ENCODE measurements at places on chromosomes 7 and 10.

- DNase-seq, result no peak
These were observed 304.2 kb downstream of the RNLS start for GRCh38 chr10:88278912-88279311.

DNA sequence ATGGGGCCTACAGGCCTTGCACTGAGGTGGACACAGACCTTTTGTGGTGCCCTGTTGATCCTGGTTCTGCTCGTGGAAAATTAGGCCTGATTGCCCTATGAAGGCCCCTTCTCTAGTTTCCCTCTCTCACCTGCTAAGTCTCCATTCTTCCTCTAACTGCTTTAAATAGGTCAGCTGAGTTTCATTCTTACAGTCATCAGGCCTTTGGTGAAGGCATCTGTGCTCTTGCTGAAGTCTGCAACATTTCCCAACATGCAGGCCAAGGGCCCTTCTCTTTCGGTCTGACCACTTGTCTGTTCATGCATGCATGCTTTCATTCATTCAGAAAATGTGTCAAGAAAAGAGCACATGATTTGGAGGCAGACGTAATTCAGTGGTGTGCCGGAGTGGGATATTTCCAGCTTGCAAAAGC, 244.0 kb downstream of the BUB3 start:
- DNase-seq, result no peak

DNA sequence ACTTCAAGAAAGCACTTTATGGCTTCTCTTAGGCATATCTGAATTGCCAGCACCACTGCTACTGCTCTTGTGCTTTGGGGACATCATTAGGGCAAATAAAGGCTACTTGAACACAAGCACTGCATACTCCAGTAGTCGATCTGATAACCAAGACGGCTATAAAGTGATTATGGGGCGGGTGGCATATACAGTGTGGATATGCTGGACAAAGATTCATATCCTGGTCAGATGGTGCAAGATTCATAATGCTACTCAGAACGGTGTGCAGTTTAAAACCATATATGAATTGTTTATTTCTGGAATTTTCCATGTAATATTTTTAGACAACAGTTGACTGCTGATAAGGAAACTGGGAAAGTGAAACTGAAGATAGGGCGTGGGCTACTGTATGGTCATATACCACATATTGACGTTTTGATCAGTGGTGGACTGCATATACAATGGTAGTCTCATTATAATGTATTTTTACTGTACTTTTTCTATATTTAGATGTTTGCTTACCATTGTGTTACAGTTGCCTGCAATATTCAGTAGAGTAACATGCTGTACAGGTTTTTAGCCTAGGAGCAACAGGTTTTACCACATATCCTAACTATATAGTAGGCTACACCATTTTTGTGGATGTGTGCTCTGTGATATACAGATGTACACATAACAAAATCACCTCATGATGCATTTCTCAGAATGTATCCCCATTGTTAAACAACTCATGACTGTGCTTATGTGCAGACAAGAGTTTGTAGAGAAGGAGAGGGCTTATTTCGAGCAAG, 15.2 kb downstream of the ANLN start:
- DNase-seq, result no peak

DNA sequence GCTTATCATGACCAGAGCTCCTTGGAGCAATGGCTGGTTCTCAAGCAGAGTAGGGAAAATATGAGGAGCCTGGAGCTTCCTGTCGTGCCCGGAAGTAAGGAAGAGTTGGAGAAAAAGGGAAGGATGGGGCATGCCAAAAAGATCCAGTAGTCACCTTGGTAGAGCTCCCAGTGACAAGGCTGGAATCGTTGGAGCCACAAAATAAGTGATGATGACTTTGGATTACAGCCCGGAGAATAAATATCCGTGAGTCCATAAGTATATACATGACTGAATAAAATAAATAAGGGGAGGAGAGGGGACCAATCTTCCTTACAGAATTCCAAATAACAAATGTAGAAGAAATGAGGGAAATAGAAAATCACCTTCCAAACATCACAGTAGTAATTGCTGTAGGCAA, 29.3 kb downstream of the LMTK2 start:
- DNase-seq, result no peak

DNA sequence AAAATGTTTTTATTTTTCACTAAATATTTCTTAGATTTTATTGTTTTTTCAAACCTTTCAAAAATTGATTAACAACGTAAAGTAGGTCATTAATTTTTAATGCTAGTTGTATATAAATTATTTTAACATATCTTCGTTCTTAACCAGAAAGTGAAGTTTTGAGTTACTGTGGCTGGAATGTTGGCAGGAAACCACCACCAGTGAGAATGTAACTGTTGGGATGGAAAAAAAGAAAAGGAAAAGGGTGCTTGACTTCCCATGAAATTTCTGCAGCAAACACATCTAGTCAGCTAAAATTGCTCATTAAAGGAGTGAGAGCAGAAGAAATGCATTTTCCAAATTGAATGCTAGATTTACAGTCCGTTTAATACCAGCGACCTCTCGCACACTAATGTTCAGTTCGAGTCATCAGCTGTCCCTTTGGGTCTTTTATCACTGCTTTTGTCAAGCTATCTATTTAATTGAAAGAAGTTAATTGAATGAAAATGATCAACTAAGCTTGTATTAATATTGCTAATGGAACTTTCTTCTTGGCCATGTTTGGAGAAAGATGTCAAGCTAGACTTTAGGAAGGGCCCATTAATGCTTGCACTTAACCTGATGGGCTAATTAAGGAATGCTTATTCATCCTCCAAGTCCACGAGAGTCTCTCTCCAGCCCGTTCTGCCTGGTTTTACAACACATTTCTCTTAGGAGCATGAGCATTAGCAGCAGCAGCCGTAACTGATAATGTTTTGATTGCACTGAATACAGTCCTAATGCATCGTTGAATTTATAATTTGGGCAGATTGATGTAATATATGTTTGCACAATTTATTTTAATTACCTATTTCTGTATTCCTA, 70.1 kb downstream of the UBE3C start:
- no peak for DNase-seq

- no peak for DNase-seq
These were observed 18.6 kb upstream of the GATA3 start for GRCh38 chr10:8035641-8036470.

DNA sequence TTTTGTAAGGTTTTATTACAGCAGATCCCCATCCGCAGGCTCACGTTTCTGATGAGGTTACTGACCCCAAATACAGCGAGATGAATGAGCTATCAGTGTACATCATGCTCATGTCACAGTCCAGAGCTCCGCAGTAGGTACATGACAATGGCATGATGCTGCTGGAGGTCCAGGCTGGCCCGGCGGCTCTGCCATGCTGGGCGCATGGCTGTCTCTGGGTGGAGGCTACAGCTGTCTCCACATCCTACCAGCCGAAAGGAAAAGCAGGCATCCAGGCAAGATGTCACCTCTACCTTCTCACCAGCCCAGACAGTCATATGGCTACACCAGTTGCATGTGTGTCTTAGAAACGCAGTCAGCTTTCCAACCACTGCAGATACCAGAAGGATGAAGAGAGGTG, 90.9 kb upstream of the RNF32 start:
- DNase-seq, result no peak

- DNase-seq, result no peak
These were observed 97.3 kb upstream of the PDLIM1 start for GRCh38 chr10:95388109-95388471.

- DNase-seq, result no peak
These were observed 55.6 kb upstream of the SEMA3E start for GRCh38 chr7:83704564-83704963.

GRCh38 chr10:13658871-13659685, 72.3 kb downstream of the PRPF18 start:
- no peak for DNase-seq

GRCh38 chr7:153188630-153189029, 429.1 kb downstream of the ACTR3B start:
- DNase-seq, result no peak

DNA sequence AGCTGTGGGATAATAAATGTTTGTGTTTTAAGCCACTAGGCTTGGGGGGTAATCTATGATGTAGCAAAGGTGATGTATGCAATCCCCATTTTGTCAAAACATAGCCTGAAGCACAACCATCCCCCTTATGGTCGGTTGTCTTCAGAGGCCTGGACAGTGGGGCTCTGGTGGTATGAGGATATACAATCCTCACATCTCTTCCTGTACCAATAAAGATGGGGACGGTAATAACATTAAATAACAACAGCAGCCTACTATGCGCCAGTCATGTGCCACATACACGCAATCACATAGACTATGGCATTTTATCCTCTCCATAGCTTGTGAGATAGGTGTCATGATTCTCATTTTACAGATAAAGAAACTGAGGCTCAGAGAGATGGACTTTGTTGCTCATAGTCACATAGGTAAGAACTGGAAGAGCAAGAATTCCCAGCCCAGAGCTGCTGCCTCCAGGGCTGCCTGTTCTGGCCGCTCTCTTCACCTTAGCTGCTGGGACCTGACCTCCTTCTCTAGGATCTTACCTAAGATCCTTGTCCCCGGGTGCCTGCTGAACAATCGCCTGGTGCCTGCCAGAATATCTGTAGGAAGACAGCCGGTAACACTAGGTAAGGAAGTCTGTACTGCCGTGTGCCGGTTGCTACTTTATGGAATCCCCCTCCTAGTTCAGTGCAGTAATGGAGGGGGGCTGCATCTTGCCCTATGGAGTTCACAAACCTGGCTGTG, 108.6 kb downstream of the ARHGAP22 start:
- DNase-seq, result no peak

DNA sequence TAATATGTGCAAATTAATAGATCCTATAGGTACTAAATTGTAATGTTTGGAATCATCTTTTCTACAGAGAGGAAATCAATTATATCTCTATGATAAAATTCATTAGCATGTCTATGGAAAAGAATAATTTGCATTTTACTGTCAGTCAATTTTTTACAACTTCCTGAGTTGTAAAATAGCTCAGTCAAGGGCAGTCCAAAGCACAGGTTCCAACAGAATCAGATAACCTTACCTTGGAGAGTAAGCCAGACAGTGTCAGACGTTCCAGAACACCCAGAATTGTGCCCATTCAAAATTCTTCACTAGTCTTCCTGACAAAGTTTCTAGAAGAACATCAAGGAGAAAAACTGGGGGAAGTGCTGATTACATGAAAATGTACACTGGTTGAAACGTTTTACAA, 31.1 kb upstream of the IMMP2L start:
- DNase-seq, result no peak

DNA sequence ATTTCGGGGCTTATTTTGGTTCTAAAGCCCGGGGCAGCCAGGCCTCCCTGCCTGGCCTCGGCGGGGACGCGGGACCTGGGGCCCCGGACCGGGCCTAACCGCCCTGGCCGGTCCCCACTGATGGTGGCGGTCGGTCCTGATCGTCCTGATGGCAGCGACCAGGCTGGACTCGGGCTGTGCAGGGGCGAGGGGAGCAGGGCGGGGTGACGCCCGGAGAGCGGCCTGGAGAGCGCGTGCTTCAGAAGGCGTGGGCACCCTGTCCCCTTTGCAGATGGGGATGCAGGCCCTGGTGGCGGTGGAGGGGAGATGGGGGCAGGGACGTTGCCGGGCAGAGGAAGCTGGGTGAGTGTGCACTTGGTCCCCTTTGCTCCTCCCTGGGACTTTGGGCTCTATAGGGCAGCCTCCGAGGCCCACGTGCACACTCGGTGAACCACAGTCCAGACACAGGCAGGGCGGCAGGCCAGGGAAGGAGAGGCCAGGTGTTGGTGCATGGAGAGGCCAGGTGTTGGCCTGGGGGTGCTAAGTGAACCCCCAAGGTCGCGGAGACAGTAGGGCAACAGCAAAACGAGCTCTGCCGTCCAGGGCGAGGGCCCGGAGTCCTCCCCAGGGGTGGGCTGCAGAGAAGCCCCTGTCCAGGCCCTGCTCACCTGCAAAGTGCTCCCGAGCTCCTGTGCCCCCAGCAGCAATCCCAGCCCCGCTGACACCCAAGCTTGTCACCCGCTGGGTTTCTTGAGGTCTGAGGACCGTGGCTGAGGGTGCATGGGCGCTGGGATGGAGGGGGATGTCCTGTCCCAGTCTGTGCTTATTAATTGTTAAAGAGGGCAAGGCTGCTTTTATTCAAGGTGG, 42.4 kb upstream of the FAM20C start:
- DNase-seq, result no peak

DNA sequence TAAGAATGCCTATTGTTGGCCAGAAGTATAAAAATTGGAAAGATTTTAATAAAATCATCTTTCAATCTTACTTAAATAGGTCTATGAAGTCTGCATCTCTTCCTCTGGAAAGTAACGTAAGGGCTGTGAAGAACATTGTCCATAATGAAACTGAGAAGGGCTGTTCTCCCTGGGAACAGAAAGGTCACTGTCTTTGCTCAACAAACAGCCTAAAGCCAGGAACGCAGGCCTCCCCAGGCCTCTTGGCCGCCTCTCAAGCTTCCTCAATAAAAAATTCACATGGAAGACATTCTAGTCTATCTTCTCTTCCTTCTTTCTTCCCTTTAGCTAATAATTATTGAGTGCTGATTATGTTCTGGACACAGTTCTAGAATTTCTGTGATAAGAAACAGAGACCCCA, 9.1 kb upstream of the IDI2 start:
- DNase-seq, result no peak

GRCh38 chr10:79547973-79548372, 12.2 kb downstream of the SFTPA2 start:
- DNase-seq, result no peak

- DNase-seq, result no peak
These were observed 165.5 kb downstream of the LRRN3 start for GRCh38 chr7:111256391-111256790.

DNA sequence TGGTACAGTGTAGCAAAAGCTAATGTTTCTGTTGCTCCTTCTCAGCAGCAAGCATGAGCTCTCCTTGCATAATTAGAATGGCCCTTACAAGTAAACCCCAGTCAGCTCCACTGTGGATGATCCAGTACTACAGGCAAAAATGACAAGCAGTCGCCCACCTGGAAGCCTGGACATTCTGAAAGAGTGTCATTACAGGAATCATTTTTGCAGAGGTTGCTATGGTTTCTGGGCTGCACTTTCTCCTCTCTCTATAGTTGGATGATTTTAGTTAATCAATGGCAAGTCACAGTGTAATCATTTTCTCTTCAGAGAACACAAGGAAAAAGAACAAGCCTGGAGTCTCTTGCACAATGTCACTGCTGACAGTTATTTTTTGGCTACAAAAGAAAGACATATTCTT, 102.9 kb upstream of the MYO3A start:
- no peak for DNase-seq

GRCh38 chr10:116753759-116754158, 11.4 kb upstream of the HSPA12A start:
- DNase-seq, result no peak

DNA sequence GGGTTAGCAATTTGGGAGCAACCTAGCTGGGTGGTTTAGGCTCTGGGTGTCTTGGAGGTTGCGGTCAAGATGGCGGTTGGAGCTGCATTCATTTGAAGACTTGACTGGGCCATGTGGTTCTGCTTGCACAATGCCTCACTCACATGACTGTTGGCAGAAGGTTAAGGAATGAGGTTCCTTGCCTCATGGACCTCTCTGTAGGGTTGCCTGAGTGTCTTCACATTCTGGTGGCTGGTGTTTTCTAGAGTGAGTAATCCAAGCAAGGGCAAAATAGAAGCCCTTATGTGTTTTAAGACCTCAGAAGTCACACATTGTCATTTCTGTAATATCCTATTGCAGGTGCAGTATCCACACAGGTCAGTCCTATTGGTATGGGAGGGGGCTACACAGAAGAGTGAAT, 52.0 kb downstream of the CDK14 start:
- no peak for DNase-seq

GRCh38 chr7:36535866-36536664, 146.4 kb downstream of the ANLN start:
- no peak for DNase-seq

Data from renal cortex interstitium (tissue), 15 donors.